ENCODE measurements at places on chromosomes 1 and 21.
A peak's percentile ranks its signal among the peaks of the same experiment; 100 is the strongest.

DNA sequence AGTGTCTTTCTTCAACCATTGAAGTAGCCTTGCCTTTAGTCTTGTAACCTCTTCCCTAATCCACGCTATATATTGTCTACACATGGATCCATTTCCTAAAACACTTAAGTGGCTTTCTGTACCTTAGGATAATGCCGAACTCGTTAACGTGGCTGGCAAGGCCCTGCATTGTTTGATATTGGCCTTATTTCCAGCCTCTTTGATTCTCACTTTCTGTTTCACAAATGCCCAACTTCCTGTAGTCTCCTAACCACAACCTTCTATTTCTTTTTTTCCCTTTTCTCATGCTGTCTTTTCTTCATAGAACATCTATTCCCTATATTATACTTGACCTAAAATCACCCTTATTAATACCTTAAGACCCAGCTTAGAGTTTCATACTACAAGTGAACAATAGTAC lies 536.0 kb downstream of the LMO4 start:
- no peaks in the 10 kb centered on the region for H3K36me3 ChIP-seq
- DNase-seq = no peak
- H3K27ac ChIP-seq = no peak overlapping the region
- no peak overlapping the region for H3K4me3 ChIP-seq
- H3K27me3 ChIP-seq = no peaks in the 10 kb centered on the region

- no peak overlapping the region for H3K27ac ChIP-seq
- no peaks in the 10 kb centered on the region for H3K27me3 ChIP-seq
- no peak overlapping the region for H3K4me3 ChIP-seq
- peak; percentile 36 for DNase-seq
Measured at GRCh38 chr1:21590126-21590880, 78.9 kb downstream of the RAP1GAP start.

DNA sequence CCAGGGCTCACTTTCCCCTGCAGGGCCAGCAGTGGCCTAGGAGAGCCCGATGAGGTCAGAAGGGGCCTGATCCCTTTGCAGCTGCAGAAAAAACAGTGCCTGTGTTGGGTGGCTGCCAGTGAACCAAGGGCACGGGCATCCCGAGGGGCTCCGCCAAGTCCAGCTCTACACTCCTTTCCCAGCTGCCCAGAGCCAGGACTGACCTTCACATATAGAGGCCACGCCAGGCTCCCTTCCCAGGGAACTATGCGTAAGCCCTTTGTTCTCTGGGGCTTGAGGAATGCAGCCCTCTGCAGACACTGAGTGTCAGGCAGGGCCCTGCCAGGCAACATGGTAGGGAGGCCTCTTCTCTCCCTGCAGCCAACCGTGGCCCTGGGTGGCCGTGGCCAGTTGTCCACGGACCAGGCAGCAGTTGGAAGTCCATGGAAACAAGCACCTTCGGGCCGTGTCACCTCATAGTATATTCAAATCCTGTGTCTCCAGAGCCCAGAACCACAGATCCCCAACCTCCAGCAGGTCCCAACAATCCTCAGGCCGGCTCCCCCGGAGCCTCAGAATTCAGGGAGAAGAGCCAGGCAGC lies 194.0 kb downstream of the NPHP4 start:
- H3K27ac ChIP-seq = no peak overlapping the region
- H3K4me3 ChIP-seq = no peak overlapping the region
- no peaks in the 10 kb centered on the region for H3K36me3 ChIP-seq
- H3K4me1 ChIP-seq = no peaks in the 10 kb centered on the region

- no peaks in the 10 kb centered on the region for H3K4me1 ChIP-seq
- H3K4me3 ChIP-seq = no peak overlapping the region
- DNase-seq = no peak
- H3K36me3 ChIP-seq = no peaks in the 10 kb centered on the region
- no peaks in the 10 kb centered on the region for H3K27me3 ChIP-seq
Measured at GRCh38 chr1:117708323-117709248, 102.7 kb downstream of the TENT5C start.

GRCh38 chr1:24391882-24392603 lies 21.5 kb downstream of the STPG1 start:
- H3K27me3 ChIP-seq = no peaks in the 10 kb centered on the region
- H3K4me1 ChIP-seq = no peaks in the 10 kb centered on the region
- peak overlapping the region; percentile 87 for H3K27ac ChIP-seq

GRCh38 chr1:157751283-157751682 lies 25.6 kb downstream of the FCRL2 start:
- DNase-seq = no peak
- no peak overlapping the region for H3K4me3 ChIP-seq
- no peaks in the 10 kb centered on the region for H3K27me3 ChIP-seq
- H3K4me1 ChIP-seq = no peaks in the 10 kb centered on the region

DNA sequence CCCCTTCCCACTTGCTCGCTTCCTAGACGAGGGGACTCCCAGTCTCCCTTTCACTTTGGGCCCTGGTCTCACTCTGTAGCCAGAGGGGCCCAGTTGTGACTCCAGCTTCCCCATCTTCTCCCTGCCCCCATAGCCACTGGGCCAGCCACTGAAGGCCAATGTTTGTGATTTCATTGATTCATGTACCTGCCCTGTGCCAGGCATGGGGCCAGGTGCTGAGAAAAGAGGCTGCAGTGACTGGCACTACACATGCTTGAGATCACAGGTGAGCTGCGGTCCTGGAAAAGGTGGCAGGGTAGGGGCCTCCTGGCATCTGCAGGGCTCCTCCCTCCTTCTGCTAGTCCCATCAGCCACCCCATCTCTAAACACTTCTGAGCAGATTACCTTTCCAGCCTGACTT lies 345.3 kb upstream of the VAMP3 start:
- no peaks in the 10 kb centered on the region for H3K4me1 ChIP-seq
- H3K36me3 ChIP-seq = no peaks in the 10 kb centered on the region
- H3K27me3 ChIP-seq = no peaks in the 10 kb centered on the region
- no peak overlapping the region for H3K27ac ChIP-seq
- no peak for DNase-seq

All from lung (tissue), 17 donors.